ENCODE measurements at places on chromosomes 1 and 21.

DNA sequence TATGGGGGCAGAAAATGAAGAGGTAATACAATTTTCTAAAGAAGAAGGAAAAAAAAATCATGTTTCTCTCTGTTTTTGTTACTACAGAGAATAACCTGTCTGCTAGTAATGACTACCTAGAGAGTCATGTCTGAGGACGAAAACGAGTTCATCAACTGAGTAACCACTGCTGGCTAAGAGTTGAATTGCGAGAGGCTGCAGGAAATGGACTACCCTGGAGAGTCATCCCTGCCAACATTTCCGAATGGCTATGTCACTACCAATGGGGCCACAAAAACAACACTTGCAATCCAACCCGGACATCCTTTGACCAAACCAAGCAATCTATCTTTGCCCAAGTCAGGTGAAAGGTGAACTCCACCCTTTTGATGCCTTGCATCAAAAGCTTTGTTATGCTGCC, 120.6 kb downstream of the FCRL5 start:
- no peak for DNase-seq

DNA sequence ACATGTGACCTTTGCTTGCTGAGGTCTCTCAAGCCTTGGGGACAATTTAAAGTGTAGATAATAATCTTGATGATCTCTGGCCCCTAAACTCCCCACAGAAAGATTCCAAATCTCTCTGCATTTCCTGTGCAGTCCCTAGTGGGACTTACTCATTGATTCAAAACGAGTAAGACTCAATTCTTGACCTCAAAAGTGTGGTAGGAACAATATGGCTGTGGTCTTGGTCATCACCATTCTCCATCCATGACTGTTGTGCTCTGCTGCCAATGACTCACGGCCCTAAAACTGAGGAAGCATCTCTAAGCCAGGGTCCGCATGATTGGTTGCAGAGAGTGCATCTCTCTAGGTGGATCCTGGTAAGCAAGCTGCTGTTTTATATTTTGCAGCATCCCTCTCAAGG, 268.0 kb downstream of the PTGER3 start:
- no peak for DNase-seq

GRCh38 chr1:93440706-93441105, 7.2 kb upstream of the FNBP1L start:
- no peak for DNase-seq

DNA sequence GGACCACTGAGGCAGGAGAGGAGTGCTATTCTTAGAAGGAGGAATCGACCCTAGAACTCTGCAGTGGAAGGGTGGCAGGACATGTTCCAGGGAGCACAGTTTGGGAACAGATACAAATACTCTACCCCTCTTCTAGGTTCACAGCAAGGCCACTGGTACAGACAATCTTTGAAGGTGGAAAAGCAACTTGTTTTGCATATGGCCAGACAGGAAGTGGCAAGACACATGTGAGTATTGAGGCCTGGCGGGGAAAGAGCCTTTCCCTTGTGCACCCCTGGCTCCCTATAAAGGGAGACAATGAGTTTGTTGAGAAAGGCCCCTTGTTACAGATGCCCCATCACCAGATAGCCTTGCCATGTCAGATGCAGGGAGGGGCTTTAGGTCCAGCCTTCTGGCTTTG, 17.8 kb downstream of the KIF2C start:
- DNase-seq: no peak

DNA sequence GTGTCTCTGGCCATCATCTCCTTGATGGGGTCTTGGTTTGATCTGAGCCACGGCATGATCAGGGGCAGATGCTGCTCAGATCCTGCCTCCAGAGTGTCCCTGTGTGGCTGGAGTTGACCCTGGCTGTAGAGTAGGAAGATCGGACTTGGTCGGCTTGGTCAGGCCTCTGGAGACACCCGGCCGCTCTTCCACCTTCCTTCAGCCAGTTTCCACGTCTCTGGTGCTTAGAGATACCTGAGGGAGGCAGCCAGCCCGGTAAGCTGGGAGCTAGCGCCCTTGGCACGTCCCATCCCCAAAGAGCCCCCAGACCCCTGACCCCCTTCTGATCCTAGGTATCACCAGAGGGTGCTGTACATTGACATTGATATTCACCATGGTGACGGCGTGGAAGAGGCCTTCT, 8.8 kb downstream of the MARCKSL1 start:
- DNase-seq: no peak

DNA sequence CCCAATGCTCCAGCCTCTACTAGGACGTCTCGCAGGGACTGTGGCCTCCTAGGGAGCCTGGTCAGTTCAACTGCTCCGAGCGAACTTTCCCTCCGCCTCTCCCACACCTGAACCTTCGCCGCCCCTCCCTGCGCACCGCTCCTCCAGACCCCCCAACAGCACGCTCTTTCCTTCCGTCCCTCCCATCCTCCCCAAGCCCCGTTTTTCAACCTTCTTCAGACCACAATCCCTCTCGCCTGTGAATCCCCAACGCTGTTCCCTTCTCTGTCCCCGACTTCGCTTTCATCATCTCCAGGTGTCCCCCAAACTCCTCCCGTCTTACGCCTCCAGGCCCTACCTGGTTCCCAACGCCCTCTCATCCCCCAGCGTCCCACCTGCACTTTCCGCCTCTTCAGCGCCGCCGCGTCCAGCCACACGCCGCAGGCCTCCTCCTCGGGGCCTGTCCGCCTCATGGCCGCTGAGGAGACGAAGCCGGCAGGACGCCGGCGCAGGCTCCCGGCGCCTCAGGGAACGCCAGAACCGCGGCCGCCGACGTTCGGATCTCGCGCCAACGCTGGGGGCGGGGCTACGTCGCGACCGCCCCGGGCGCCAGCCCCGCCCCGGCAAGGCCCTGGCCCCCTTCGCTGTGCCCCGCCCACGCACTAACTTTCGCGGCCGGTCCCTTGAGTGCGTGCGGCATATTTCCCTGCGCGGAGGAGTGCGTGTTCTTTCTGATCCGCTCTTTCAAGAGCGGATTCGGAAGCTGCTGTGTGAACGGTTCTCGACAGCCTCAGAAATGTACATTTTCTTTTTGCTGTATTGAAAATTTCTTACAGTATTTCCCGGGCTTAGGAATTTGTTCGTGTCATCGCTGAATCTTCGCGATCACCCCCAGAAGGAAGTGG, at the start of gene AUNIP:
AUNIP (minus strand) TSS at position 552 of the 884 bp plus-strand sequence; CDS start at position 452, 100 bp downstream.
- DNase-seq: peak; percentile 91

DNA sequence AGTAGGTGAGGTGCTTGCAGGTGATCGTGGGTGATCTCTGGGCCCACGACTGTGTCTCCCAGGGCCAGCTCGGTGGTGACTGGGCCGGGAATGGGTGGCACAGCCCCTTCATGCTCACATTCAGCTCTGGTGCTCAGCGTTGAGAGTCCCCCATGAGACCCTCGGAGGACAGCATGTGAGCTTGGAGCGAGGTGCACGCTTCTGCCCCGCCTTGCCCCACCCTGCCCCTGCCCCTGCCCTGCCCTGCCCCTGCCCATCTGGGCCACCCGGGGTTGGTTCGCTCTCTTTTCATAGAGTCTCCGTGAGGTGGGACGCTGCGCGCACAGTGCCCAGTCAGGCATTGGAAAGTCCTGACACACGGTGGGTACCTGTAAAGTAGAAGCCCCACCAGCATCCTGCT, 75.3 kb upstream of the ACTL8 start:
- DNase-seq: no peak

DNA sequence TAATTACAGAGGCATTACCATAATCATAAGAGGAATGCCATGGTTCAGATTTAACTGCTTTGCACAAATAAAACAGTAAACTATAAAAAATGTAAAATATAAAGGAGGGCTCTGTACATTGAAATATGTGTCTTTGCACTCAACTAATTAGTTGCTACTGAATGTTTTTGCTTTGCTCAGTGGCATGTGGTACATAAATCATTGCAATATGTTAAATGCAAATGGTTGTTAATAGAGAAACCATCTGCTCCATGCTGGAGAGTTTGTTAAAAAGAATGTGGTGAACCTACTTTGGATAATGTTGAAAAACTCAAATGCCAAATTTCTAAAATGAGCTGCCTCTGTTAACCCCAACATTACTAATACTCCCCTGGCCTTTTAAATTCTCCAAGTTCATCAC, 201.5 kb downstream of the NTNG1 start:
- no peak for DNase-seq

DNA sequence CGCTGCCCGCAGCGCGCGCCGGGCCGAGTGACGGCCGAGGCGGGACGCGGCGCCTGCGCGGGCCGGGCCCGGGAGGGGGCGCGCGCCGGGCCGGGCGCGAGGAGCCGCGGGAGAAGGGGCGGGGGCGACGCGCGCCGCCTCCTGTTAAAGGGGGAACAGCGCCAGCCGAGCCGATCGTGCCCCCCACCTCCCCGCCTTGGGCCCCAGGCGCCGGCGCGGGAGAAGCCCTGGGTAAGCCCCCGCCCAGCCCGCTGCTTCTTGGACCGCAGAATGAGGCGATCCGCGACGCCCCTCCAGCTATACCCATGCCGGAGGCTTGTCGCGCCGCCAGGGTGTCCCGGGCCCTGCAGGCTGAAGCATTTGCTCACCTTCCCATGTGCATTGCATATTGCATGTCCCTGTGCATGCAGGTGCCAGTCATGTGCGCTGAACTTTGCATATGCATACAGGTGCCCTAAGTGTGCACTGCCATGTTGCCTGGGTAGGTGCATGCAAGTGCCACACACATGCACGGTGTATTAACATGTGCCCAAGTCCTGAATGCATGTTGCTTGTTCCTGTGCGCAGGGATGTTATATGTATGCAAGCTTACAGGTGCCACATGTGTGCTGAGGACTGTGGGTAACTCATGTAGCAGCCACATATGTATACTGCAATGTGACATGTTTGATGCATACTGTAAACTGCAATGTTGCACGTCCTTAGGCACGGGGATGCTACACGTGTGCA, at the start of gene ADGRB2:
ADGRB2 (minus strand) TSS at position 29 of the 729 bp plus-strand sequence. CDS start 7,119 bp downstream, outside the sequence.
- no peak for DNase-seq

GRCh38 chr1:80607064-80607463, 1193.7 kb upstream of the ADGRL2 start:
- no peak for DNase-seq

- DNase-seq: no peak
These were observed 864 bp upstream of the CCDC24 start for GRCh38 chr1:43990271-43991199.

DNA sequence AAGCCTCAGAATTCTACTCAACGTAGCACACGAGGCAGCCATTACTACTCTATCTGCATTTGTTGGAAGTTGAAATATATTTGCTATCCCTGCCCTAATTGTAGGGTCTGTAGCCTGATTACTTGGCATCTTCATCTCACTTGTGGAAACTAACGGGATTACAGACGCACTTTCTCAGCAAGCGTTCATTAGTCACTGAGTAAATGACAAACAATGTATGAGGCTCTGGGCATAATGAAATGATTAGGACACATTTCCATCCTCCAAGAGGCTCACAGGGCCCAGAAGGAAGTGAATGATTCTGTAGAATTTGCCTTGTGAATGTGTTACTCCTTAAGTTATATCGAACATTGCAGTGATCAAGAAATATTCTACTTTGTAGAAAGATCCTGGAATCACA, 78.1 kb downstream of the KIF26B start:
- no peak for DNase-seq

DNA sequence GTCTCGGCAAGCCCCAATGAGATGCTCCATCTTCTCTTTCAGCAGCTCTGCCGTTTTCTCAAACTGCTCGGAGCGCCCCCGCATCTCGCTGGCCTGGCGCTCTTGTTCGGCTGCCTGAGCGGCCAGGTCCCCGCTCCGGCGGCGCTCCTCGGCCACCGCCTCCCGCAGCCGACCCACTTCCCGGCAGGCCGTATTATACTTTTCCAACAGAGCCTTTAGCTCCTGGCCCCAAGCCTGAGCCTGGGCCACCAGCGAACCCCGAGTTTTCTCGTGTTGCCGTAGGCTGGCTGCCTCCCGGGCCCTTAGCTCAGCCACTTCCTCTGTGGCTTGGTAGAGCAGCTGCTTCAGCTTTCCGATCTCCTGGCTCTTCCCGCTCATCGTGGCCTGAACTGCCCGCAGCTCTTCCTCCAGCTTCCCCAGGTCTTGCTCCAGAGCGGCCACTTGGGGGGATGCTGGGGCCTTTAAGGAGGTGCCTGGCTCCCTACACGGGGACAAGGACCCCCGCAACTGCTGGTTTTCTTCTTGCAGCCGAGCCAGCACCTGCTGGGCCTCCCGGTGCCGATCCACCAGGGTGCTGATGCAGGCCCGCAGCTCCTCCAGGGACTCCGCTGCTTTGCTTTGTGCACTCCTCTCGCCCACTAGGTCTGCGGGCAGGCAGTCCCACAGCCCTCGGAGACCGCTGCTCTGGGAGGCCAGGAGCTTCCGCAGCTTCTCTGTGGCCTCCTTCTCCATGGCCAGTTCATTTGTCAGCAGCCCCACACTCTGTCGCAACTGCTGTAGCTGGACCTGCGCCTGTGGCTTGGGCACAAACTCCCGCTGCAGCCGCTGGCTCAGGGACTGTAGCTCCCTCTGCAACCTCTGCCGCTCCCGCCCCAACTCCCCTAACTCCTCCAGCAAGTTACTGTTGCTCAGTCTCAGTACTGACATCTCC, 13.4 kb upstream of the PIAS3 start:
- DNase-seq: peak; percentile 89

DNA sequence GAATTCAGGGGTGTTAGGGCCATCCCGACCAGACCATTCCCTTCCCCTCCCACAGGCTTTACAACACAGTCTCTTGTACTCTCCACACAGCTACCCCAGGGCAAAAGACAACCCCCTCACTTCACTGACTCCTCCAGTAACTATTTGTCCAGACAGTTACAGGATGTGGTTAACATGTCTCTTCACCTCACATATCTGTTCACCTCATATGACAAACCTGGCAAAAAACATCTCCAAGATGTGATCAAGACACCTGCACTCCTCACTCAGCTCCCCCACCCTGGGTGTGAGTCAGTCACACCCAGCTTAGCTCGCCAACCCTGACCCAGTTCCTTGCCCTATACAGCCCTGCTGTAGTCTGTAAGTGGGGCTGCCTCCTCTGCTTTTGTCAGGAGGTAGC, 490.5 kb upstream of the CHRM3 start:
- DNase-seq: no peak

- no peak for DNase-seq
These were observed 167.6 kb downstream of the PCBP3 start for GRCh38 chr21:45811136-45811535.

All from sigmoid colon (tissue), 7 donors.